ENCODE measurements at places on chromosomes 3 and 15.
A peak's percentile ranks its signal among the peaks of the same experiment; 100 is the strongest.

- no peak for DNase-seq
These were observed 13.3 kb downstream of the RPSA start for GRCh38 chr3:39419742-39420315.

DNA sequence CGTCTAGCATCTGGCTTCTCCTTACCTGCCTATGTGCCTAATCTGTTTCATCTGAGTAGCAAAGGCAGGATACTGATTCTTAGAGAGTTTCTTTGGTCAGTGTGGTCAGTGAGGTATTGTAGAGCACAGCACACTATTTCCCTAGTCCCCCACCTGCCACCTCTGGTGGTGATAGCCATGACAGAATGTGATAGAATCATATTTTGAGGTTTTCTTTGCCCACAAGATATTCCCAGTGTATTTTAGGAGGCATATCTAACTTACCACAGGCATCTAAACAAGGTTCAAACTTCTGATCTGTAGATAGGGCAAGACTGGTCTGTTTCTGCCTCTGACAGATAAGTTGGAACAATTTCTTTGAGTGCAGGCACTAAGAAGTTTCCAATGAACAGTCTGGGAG is 188.0 kb downstream of the SOX2 start:
- no peak for DNase-seq

DNA sequence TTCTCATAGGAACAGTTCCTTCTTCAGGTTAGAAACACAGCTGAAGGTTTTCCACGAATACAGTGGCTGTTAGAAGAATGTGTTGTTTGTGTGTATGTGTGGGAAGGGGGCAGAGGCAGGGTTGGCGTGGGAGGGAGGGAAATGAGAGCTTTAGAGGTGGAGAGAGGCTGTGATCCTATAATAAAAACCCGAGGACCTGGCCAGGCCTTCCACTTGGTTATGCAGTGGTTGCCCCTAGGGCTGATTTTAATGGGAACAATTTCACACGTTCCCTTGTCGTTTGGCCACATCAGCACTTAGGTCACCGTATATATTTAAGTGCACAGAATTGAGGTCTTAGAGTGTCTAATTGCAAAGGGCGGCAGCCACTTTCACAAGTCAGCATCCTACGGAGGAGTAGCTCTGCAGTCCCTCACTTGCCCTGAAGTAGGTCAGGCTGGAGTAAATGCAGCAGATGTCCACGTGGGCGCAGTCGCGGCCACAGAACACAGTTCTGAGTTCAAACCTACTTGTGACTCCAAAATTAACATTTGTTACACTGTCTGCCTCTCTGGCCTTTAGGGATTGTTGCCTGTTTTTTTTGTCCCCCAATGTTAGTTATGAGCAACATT is 85.6 kb downstream of the PDCD6IP start:
- DNase-seq, result no peak

DNA sequence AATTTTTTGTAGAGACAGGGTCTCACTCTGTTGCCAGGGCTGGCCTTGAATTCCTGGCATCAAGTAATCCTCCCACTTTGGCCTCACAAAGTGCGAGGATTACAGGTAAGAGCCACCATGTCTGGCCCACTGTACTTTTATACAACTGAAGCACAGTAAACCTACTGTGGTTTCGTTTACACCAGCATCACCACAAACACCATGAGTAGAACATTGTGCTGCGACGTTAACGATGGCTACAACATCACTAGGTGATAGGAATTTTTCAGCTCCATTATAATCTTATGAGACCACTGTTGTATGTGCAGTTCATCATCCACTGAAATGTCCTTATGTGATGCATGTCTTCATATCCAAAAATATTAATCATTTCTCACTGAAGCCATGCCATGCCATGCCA is 11.7 kb downstream of the CTNNB1 start:
- no peak for DNase-seq

GRCh38 chr3:195526492-195526891 is 16.6 kb downstream of the PPP1R2 start:
- no peak for DNase-seq

DNA sequence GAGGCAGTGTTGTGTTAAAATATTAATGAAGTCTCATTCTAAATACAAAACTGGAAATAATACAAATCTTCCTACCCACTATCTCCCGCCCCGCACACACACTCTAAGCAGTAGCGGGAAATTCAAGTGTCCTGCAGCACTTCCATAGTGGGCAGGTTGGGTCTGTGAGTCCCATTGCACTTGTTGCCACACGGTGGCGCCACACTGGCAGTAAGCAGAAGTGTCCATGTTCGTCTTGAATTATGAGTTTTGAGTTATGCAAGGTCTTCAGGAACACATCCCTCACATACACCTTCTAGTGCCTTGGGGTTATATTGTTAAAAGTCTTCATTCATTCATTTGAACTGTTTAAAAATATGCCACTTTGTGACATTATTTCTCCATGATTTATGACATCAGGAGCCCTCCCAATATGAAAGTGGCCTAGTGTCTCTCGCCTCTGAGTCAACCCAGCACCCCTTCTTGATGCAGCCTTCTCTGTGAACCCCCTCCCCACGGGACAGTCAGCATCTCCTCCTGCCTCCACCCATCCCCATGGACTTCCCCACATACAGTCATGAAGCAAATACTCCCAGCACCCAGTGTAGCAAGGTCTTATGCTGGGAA is 17.6 kb upstream of the CCDC174 start:
- peak; percentile 57 for DNase-seq

- peak; percentile 29 for DNase-seq
These were observed 16.1 kb downstream of the AMOTL2 start for GRCh38 chr3:134357914-134358811.

DNA sequence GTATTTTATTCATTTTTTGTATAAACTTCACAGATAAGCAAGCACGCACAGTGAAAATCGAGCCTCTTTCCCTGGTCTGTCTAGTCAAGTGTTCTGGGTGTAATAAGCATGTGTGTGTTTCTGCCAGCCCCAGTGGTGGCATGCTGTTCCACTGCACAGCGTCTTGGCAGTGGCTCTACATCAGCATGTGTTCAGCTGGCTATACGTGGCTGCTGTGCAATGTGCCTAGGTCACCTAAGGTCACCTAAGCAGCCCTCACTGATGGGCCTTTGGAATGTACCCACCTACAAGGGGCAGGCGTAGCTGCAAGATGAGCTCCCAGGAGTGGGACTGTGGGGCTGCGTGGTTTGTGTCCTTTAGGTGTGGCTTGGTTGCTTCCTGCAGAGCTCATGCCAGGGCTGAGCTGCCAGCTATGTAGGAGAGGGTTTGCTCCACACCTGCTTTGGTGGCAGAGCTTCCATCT is 4.9 kb downstream of the LIMD1 start:
- DNase-seq, result peak; percentile 63

GRCh38 chr3:120101624-120102023 is 7.4 kb upstream of the GSK3B start:
- DNase-seq, result no peak

GRCh38 chr3:9878700-9879099 is 1.4 kb downstream of the CIDEC start:
- no peak for DNase-seq

DNA sequence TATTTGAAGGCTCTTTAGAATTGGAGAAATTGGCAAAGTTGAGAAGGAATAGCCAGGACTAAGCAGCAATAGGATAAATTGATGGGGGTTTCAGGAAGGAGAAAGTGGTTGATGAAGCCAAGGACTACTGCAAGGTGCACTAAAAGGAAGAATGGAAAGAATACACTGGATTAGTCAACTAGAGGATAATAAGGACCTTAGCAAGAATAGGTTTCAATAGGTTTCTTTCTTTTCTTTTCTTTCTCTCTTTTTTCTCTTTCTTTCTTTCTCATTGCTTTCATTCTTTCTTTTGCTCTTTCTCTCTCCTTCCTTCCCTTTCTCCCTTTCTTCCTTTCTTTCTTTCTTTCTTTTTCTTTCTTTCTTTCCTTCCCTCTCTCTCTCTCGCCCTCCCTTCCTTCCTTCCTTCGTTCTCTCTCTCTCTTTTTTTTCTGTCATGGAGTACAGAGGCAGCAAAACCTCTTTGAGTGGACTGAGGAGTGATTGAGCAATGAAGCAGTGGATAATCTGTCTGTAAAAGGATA is 234.4 kb upstream of the TMC3 start:
- no peak for DNase-seq

DNA sequence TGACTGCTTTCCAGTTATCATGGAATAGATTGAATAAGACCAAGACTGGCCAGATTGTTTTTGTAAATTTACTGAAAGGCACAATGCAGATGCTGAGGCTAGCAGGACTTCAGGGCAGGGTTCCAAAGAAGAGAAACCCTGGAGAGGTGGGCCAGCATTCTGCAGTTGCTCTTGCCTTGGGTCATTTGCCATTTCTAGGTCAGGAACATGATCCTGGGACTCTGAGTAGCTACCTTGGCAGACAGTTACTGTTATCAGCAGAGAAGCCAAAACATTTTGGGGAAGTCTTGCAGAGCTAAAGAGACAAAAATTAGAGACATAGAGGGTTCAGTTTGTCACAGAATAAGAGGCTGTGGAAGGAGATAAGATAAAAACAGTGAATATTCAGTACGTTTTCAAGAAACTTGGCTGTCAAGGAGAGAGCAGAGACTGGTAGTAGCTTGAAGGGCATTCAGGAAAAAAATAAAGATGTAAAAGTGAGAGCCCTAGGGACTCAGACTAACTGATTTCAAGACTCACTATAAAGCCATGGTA is 46.8 kb upstream of the MYRIP start:
- DNase-seq, result no peak

DNA sequence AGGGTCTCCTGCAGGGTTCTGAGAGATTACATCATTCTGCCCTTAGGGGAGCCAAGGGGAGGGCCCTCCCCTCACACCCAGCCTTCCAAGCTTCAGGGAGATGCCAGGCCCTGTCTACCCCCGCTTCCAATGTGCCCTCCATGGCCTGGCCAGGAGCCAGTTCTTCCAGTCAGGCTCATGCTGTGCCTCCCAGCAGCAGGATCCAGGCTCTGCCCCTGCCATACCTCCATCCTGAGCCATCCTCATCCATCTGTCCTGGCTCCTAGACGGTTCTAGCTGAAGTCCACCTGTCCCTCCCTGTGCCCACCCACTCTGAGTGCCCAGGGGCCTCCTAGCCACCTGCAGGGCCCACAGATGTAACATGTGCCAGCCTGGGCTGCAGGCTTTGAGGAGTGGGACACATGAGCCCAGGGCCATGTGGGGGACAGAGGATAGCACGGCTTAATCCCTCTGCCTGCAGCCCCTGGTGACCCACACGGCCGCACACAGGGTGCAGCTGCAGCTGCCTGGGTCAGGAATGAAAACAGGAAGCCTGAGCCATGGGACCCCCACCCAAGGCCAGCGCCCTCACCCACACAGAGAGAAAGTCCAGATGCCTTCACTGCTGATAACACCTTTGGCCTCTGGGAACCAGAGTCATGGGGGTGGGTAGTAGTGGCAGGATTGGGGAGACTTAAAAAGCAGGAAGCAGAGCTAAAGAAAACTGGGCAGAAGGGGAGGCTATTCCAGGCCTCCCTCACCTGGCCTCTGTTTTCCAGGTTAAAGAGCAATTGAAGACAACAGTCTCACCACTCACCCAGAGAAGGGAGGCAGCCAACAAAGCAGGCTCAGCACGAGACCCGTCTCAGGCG is 11.8 kb downstream of the PLCD1 start:
- no peak for DNase-seq

DNA sequence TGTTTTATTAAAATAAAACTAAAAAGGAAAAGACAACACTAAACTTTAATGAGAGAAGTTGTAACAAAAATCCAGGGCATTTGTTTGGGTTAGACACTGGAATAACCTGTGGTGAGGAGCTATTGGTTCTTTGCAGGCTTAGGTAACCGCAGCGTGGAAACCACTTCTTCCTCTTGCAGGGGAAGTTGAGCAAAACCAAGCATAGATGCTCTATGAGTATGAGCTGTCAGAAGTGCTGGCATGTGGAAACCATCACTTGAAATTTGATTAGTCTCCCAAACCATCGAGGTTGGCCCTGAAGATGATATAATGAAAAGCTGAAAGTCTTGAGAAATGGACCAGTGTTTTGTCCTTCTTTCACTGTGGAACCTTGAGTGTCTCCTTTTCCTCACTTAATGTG is 127.1 kb upstream of the RBMS3 start:
- peak; percentile 81 for DNase-seq

GRCh38 chr3:17013571-17013970 is 128.8 kb downstream of the PLCL2 start:
- DNase-seq, result no peak

GRCh38 chr3:81998139-81998755 is 236.8 kb upstream of the GBE1 start:
- no peak for DNase-seq

DNA sequence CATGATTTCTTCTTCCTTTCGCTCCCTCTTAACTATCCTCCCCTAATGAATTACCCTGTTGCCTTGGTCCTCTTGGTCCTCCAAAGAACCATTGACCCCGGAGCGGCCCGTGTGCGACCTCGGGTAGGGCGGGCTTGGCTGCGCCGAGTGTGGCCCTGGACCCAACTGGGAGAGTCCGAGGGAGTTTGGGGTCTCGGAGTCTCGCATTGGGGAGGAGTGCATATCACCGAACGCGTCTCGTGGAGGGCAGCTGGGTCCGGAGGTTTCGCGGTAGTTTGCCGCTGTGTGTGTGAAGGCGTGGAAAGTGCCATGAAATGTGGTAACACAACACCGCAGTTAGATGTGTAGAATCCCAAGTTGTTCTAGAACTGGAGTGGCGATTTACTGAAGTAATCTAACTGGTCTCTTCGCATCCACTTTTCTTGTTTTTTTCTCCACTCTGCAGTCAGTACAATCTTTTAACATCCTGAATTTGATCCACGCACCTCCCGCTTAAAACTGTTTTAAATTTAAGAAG is 363 bp downstream of the GTF2E1 start:
- peak; percentile 25 for DNase-seq

Measured in DND-41 (cell line).